ENCODE measurements at places on chromosomes 2 and 18.
A peak's percentile ranks its signal among the peaks of the same experiment; 100 is the strongest.

GRCh38 chr18:77314952-77315351 lies 65.3 kb downstream of the GALR1 start:
- DNase-seq = no peak

DNA sequence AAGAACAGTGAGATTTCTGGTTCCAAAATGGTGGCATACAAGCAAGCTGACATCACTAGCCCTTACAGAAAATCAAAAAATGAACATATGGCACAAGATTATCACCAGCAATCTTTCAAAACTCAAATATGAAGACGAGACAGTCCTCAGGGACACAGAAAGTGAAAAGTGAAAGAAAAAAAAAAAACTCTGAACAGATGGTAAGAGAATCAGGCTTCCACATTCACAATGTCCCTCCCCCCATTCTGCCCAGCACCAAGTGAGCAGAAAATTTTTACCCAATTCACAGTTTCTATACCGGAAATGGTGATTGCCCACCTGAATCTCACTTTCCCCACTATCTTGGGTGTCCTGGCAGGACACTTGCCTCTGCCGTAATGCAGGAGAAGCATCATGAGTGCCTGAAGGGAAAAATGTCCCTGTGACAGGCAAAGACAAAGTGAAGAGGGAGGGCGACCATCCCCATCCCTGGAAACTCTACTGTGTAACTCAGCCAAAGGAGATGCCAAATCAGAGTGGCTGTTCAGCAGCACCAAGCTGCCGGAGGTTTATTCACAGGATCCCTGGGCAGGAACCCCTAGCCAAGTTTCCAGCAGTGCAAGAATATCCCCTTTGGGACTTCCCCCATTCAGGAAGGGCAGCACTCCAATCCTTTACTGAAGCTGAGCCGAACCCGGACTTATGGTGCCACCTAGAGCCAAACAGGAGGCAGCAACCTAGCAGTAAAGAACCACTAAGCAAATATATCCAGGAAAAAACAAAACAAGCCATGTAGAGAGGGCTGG lies 312.2 kb downstream of the LRATD1 start:
- no peak for DNase-seq

- DNase-seq = peak; percentile 51
Measured at GRCh38 chr18:2147476-2148230, 423.7 kb downstream of the METTL4 start.

- peak; percentile 45 for DNase-seq
Measured at GRCh38 chr18:8139127-8139527, 470.1 kb upstream of the RAB12 start.

GRCh38 chr2:84894131-84894586 lies 11.3 kb upstream of the TMSB10 start:
- DNase-seq = no peak

GRCh38 chr2:104889291-104889959 lies 35.5 kb downstream of the POU3F3 start:
- DNase-seq = no peak

GRCh38 chr2:47303341-47304148 lies 99.4 kb upstream of the MSH2 start:
- no peak for DNase-seq

DNA sequence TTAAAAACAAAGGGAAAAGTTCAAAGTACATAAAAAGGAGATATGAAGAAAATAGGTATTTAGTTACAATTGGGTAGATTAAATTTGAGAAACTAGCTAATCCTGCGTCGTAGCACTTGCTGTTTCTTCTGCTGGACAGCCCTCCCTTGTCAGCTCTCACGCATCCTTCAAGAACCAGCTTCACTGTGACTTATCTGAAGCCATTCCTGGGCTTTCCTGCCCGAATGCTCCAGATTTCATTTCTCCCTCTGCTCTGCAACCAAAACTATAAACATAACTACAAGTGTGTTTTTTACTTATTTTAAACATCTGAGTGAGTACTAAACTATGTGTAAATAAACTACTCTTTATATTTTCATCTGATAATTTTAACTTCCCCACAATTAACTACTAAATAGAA lies 149.2 kb downstream of the MTCL1 start:
- no peak for DNase-seq

- no peak for DNase-seq
Measured at GRCh38 chr18:9290156-9290555, 44.4 kb upstream of the TWSG1 start.

DNA sequence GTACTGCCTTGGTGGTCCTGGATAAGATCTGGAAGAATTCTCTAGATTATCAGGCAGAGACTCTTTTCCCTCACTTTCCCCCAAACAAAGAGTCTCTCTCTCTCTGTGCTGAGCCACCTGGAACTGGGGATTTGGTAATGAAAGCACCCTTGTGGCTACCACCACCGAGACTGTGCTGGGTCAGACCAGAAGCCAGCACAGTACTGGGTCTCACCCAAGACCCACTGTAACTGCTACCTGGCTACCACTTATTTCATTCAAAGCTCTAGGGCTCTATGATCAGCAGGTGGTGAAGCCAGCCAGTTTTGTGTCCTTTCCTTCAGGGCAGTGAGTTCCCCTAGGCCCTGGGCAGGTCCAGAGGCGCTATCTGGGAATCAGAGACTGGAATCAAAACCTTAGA lies 269.6 kb upstream of the CWC22 start:
- no peak for DNase-seq

DNA sequence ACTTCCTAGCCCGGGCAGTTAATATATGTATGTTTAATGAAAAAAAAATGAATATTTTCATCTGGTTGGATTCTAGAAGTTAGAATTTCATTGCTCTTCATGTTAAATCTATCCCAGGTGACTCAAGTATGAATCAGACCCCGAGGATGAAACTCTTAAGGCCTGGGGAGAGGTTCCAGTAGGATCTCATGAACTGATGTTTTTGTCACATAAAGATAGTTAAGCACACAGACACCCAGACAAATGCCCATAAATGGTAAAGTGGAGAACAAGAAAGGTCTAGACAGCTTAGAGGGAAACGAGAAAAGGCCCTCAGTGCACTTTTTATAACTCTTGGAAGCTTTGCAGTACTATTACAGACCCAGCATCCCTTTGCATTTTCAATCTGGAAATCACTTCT lies 114.1 kb downstream of the RIF1 start:
- DNase-seq = no peak

DNA sequence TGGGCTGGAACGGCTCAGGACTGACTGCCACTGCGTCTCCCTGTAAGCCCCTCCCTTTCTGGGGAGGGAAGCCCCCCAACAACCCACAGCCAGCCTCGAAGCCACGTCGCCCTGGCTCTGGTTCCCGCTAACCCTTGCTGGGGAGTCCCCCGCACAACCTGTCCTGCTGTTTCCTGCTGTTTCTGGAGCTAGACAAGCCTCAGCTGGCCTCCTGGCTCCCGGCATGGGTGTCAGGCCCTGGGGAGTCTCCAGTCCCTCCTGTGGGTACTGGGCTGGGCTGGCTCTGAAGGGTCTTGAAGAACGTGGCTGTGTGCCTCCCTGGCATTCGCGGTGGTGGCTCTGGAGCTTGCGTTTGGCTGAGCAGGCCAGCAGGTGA lies 20.9 kb downstream of the NFATC1 start:
- no peak for DNase-seq

GRCh38 chr18:52339891-52340371 lies at the start of gene DCC:
DCC (plus strand) TSS chr18:52340197; CDS start chr18:52340788, 591 bp downstream.
- DNase-seq = peak; percentile 23

- DNase-seq = no peak
Measured at GRCh38 chr18:69978732-69979715, 31.4 kb upstream of the CD226 start.

DNA sequence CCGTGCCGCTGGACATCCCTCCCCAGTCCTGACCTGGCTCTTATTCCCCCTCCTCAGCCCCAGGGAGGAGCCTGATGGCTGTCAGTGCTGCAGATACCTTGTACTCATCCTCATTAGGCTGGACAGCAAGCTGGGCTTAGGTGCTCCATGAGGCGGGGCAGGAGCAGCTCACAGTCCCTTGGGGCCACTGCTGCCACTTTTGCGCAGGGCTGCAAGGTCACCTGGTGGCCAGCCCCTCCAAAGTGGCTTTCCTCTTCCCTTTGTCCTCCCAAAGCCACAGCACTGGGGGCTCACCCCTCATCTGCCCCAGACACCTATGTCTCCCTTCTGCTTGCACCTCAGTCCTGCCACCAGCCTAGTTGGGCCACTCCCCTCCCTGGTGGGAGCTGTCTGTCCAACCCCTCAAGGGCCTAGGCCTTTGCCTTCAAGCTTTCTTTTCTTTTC lies 60.8 kb downstream of the FAM168B start:
- no peak for DNase-seq

DNA sequence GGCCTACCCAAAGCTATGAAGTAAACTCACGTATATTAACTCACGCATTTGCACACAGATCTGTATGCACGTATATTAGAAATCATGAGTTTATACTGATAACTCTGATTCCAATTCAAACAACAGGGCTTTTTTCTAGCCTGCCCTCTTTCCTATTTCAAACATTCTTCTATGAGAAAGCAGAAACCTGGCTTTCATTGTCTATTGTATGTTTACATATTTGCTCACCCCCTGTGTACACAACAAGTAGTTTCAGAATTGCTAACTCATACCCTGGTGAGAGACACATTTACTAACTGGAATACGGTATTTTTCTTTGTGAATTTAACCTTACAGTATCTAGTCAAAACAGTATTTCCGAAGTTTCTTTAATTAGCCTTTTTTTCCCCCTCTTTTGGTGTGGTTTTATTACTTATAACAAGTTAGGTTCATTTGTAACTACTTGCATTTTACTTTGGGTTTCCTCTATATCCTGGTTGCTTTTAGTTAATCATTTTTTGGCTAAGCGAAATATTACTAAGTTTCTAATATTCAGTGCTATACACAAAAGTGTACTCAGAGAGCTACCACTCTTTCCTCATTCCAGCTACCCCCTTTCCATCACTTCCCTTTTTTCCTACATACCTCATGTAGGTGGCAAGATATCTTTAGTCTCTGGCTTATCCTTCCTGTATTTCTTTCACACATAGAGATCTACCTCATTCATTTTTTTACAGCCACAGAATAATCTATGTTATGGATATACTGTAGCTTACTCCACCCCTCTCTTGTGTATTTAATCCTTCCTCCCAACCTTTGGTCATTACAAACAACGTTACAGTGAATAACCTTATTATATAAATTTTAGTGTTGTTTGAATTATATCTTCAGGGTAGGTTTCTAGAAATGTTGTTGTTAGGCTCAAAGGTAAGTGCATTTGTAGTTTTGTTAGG lies 112.7 kb upstream of the BCL2L11 start:
- DNase-seq = no peak

DNA sequence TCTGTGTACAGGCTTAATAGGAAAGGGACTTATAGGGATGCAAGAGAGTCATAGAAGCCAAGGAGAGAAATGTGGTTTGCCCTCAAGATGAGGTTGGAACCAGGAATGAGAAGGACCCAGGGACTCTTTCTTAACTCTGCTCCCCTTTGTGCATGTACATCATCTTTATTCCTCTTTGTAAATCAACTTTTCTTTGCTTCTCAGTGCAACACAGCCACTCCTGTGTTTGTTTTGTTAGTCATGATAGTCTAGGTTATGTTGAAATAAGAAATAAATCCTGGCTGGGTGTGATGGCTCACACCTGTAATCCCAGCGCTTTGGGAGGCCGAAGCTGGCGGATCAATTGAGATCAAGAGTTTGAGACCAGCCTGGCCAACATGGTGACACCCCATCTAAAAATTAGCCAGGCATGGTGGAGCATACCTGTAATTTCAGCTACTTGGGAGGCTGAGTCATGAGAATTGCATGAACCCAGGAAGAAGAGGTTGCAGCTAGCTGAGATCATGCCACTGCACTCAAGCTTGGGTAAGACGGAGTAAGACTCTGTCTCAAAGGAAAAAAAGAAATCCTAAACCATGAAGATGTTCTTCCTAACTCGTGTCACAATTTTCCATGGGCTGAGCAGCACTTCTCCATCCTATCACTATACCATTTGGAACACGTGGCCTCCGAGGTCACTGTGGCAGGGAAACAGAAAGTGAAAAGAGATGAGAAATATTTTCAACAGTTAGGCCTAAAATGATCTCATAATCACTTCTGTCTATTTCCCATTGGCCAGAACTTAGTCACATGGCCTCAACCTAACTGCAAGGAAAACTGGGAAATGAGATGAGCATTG lies 73.0 kb upstream of the TMEM17 start:
- no peak for DNase-seq

- DNase-seq = no peak
Measured at GRCh38 chr2:156622491-156622890, 186.3 kb downstream of the GPD2 start.

GRCh38 chr2:48114256-48114655 lies 208.0 kb upstream of the FBXO11 start:
- peak; percentile 29 for DNase-seq

- DNase-seq = no peak
Measured at GRCh38 chr2:209977386-209978239, 24.8 kb upstream of the RPE start.

GRCh38 chr2:108612514-108613183 lies 78.4 kb downstream of the LIMS1 start:
- no peak for DNase-seq

DNA sequence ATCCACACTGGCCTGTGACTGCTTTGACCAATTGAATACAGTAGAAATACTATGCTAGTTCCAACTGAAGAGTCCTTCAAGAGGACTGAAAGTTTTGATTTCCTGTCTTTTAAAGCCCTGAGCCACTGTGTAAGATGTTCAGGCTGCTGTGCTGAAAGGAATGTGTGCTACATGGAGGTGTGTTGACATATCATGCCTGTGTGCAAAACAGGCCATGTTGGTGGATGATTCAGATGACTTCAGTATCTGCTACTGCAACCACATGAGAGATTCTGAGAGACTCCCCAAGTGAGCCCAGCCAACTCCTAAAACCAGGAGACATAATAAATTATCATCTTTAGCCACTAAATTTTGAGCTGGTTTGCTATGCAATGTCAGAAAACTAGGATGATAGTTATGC lies 662.9 kb downstream of the ZEB2 start:
- DNase-seq = no peak

DNA sequence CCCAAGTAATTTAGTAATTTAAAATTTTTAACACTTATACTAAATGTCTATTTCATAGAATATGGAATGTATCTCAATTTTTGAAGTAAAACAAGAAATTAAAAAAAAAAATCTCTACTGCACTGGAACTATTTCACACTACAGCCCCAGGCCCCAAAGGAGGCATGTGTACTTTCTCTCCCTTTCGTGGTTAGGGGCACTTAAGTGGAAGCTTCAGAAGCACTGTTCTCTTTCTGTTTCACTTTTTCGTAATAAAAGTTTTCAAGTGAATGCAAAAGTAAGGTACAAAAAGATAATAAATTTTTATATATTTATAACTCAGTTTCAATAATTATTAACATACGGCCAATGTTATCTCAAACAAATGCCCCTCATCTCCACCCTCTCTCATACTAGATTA lies 123.8 kb upstream of the STON1 start:
- no peak for DNase-seq

Measured in left cardiac atrium (tissue), 4 donors.